Stimulated activated CD8-positive, alpha-beta memory T cell treated with anti-CD3 and anti-CD28 coated beads, Interleukin-7, amount 100 ng/mL, for 1 hour (primary cell): ENCODE measurements at places on chromosomes 3 and 15.

DNA sequence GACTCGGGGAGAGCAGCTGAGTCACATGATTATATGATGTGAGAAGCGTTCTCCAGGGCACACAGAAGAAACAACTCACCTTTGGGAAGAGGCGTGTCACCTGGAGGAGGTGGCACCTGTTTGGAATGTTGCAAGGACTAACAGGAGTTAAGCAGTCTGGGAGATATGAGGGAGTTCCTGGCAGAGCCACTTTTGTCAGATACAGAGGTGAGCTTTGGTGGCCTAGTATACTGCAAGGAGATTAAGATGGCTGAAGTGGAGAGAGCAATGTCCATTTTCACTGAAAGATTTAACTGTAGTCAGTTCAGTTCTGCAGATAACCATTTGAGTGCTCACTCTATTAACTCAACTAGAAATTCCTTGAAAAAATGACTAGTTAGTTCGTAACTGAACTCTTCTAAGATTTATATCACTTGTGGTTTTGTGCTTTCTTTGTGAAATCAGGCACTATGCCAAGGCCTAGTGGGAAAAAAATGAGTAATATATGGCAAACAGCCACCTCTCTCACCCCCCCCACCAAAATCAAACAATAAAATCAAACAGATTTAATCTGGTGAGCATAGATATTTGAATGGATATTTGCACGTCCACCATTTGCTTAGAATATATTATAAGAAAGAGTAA lies 61.3 kb downstream of the CRYBG3 start:
- no peak for DNase-seq

GRCh38 chr15:37246856-37247255 lies 146.5 kb upstream of the MEIS2 start:
- no peak for DNase-seq

- DNase-seq, result no peak
Measured at GRCh38 chr3:141081141-141081795, 30.1 kb downstream of the SPSB4 start.

- no peak for DNase-seq
Measured at GRCh38 chr15:88810446-88810845, 7.2 kb downstream of the ACAN start.

- DNase-seq, result no peak
Measured at GRCh38 chr3:181403876-181404660, 307.7 kb upstream of the SOX2 start.

DNA sequence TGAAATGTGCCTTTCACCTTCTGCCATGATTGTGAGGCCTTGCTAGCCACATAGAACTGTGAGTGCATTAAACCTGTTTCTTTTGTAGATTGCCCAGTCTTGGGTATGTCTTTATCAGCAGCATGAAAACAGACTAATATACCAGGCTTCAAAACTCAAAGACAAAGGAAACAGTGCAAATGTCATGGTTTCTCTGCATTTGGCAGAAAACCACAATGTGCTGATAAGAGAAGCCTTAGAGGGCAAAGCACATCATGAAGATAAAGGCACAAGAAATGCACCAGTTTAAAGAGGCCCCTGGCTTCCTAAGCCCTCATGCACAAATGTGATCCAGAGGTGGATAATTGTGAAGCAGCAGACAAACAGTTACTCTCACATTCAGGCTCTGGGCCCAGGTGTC lies 259.2 kb downstream of the CPNE4 start:
- no peak for DNase-seq

DNA sequence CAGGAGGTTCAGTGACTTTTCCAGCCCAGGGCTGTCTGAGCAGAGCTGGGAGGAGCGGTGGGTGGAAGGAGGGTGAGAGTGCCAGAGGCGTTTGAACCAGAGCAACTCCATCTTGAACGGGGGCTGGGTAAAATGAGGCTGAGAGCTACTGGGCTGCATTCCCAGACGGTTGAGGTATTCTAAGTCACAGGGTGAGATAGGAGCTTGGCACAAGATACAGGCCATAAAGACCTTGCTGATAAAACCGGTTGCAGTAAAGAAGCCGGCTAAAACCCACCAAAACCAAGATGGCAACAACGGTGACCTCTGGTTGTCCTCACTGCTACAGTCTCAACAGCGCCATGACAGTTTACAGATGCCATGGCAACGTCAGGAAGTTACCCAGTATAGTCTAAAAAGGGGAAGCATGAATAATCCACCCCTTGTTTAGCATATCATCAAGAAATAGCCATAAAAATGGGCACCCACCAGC lies 60.2 kb downstream of the ABTB1 start:
- DNase-seq, result no peak
